ENCODE measurements at places on chromosomes 16 and 17.

DNA sequence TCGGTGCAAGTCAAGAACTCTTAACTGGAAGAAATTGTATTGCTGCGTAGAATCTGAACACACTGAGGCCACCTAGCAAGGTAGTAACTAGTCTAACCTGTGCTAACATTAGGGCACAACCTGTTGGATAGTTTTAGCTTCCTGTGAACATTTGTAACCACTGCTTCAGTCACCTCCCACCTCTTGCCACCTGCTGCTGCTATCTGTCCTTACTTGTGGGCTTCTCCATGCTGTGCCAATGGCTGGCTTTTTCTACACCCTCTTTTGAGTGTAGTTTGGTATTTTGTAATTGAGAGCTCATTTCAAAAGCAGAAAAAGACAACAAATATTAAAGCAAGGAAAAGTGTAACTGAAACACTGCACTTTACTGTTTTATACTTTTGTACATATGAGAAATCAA is 7.7 kb upstream of the RASL10B start:
- no peak for DNase-seq

DNA sequence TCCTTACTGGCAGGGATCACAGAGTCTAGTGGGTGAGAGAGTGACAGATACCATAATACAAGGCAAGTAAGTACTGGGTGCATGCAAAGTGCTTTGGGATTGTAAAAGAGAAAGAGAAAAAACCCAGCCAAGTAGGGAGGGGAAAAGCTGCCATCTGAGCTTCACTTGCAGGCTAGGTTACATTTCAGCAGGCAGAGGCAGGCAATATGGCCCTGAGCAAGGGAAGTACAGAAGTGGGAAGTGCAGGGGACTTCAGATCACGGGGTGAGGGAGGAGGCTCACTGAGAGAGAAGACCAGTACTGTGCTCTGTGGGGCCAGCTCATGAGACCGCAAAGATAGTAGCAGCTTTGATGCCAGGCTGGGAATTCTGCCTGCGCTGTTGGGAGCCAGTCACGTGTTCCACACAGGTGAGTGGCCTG is 230.6 kb downstream of the MSI2 start:
- no peak for DNase-seq

DNA sequence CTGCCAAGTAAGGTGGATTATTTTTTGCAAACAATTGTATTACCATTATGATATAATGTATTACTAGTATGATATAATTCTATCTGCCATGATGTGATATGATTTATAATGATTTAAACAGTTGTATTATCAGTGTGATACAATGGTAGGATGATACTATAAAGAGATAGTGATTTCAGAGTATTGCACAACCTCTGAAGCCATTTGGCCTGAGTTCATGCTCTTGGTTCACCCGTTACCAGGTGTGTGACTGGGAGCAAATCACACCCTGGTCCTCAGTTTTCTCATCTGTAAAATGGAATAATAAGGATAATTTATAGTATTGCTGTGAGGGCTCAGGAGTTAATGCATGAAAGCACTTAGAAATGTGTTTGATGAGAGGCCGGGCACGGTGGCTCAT is 905.0 kb upstream of the RBFOX1 start:
- no peak for DNase-seq

DNA sequence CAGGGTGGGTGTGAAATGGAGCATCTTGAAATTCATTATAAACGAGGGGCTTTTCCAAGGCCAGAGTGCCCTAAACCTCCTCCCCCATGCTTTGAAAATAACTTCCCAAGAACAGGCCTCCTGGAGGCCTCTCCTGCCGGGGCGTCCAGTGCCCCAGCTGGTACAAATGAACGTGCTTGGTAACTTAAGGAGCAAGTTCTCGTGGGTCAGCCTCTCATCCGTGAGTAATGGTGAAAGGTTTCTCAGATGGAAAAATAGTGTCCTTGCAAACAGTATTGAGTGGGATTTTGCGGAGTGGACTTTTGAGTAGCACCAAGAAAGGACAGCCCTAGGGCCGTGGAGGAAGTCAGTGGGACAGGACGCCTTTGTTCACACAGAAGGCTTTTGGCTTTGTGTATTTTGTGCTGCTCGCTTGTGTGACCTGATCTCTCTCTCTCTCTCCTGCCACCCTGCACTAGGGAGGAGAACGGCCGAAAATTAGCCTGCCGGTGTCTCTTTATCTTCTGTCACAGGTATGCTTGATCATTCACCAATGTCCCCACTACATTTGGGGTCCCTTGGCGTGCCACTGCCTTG is 34.6 kb downstream of the CLEC16A start:
- no peak for DNase-seq

DNA sequence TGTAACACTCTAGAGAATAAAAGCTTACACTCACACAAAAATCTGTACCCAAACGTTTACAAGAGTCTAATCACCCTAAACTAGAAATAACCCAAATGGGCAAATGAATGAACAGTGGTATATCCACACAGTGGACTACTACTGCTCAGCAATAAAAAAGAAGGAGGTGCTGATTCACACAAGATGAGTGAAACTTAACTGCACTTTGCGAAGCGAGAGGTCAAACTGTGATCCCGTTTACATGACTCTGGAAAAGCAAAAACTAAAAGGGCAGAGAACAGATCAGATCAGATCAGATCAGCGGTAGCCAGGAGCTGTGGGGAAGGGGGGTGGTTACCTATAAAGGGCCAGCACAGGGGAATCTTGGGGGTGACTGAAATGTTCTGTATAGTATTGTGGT is 113.4 kb downstream of the TRIM37 start:
- no peak for DNase-seq
